Renal cortex interstitium (tissue), 15 donors: ENCODE measurements at places on chromosomes 6 and 20.

- no peak for DNase-seq
These were observed 8.9 kb downstream of the REM1 start for GRCh38 chr20:31484001-31484400.

DNA sequence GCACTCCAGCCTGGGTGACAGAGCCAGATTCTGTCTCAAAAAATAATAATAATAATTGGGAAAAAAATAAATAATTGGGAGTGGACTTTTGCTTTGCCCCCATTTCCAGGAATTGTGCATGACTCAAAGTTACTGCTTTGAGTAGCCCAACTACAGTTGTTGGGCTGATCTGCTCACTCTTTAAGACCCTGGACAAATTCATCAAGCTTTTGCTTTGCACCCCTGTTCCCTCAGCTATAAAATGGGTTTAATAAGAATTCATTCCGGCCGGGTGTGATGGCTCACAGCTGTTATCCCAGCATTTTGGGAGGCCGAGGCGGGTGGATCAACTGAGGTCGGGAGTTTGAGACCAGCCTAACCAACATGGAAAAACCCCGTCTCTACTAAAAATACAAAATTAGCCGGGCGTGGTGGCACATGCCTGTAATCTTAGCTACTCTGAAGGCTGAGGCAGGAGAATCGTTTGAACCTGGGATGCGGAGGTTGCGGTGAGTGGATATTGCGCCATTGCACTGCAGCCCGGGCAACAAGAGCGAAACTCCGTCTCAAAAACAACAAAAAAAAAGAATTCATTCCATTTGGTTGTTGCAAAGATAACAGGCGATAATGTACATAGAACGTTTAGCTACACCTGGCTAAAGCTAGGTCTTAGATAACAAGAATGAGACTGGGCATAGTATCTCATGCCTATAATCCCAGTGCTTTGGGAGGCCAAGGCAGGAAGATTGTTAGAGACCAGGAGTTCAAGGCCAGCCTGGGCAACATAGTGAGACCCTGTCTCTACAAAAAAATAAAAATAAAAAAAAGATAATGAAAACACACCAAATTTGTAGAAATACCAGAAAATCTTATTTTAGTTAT, 87.9 kb upstream of the ZNF217 start:
- DNase-seq: no peak

GRCh38 chr20:50281831-50282591, 91.4 kb downstream of the CEBPB start:
- DNase-seq: no peak

- no peak for DNase-seq
These were observed 303.6 kb downstream of the TFAP2C start for GRCh38 chr20:56932575-56933330.

DNA sequence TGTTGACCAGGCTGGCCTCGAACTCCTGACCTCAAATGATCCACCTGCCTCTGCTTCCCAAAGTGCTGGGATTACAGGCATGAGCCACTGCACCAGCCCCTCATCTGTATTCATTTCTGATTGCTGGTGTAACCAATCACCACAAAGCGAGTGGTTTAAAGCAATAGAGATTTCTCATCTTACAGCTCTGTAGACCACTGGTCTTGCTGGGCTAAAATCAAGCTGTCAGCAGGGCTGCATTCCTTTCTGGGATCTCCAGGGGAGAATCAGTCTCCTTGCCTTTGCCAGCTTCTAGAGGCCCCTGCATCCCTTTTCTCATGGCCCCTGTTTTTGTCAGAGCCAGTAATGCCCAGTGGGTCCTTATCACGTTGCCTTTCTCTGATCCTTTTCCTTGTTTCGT, 49.9 kb upstream of the PMEPA1 start:
- no peak for DNase-seq
